ENCODE measurements at places on chromosomes 2 and 18.

- no peak for DNase-seq
Observed at GRCh38 chr2:43798300-43798699, 24.5 kb downstream of the DYNC2LI1 start.

DNA sequence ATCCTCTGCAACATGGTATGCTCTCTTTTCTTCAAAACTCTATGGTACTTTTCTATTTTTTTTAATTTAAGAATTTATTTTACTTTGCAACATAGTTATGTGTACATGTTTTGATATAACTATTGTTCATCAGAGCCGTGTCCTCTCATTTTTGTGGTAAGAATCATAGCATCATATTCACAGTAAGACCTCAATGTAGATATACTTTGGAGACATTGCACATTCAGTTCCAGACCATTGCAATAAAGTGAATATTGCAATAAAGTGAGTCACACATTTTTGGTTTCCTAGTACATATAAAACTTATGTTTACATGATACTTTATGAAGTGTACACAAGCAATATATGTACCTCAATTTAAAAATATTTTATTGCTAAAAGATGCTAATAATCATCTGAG lies 22.7 kb upstream of the LINC00305 start:
- DNase-seq = no peak

DNA sequence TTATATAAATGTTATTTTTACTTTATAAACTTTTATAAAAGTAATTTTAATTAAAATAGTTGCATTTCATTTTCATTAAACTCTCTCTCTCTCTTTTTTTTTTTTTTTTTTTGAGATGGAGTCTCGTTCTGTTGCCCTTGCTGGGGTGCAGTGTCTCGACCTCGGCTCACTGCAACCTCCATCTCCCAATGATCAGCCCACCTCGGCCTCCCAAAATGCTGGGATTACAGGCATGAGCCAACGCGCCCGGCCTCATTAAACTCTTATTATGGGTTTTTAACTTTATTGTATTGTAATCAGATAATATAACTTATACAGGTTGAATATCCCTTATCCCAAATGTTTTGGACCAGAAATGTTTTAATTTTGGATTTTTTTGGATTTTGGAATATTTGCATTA lies 10.9 kb upstream of the NPPC start:
- DNase-seq = no peak

DNA sequence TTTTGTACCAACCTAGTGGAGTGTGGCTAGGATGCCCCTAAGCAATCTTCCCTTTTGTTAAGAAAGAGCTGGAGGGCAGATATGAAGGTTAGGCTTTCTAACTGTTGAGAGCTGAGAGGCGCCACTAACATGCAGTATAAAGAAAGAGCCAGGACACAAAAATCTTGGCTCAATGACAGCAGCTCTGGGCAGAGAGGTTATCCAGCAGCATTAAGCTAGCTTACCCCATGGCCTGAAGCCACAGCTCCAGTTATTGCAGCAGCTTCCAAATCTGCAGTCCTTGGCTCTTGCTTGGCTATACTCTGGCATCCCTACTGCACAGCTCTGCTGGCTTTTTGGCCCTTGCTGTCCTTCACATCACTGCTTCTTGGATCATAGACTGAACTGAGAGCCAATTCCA lies 213.4 kb downstream of the GPD2 start:
- DNase-seq = no peak

DNA sequence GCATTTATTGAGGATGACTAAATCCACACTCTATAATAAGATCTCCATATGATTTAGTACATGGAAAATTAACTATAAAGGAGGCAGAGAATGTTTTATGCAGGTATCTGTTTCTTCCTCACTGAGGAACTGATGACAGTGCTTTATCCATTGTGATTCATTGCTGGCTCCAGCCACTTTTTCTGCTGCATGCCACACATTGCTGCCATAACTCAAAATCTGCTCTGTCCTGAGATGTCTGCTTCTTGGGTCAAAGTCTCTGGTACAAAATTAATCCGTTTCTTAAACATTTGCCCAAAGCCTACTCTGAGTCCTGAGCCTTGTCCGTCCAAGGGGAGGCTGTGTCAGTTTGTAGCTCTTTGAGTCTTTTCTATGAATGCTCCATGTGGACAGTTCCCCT lies 15.5 kb upstream of the ARHGAP28 start:
- no peak for DNase-seq

- DNase-seq = no peak
Observed at GRCh38 chr2:1563084-1563857, 150.0 kb downstream of the TPO start.

DNA sequence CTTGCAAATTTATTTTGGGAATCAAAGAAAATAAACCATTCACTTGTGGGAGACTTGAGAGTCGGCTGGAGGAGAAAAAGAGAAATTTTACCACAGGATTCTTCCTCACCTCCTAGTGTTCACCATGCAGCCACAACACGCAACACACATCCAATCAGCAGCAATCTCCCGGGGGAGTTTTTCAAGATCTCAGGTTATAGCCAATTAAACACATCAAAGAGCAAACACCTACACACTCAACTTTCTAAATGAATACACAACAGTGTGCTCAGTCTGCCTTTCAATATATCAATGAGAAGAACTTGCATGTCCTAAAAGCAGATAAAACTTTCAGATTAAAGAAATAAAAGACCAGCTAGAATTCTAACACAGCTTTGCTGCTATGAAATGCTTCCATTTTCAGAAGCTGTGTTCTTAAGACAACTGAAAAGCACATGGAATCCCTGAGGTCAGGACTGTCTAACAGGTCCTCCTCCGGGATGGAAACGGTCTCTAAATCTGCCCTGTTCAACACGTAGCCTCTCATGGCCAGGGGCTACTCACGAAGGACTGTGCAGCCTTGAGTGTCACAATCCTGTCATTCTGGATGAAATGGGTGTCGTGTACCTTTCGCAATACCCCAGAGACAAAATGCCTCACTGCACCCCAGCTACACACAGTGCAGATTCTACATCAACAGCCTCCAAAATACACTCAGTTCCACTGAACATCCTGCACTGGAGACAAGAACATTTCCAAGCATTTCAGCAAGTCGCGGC lies 84.2 kb downstream of the ZNF516 start:
- no peak for DNase-seq

- no peak for DNase-seq
Observed at GRCh38 chr2:213476641-213477040, 192.4 kb downstream of the SPAG16 start.

DNA sequence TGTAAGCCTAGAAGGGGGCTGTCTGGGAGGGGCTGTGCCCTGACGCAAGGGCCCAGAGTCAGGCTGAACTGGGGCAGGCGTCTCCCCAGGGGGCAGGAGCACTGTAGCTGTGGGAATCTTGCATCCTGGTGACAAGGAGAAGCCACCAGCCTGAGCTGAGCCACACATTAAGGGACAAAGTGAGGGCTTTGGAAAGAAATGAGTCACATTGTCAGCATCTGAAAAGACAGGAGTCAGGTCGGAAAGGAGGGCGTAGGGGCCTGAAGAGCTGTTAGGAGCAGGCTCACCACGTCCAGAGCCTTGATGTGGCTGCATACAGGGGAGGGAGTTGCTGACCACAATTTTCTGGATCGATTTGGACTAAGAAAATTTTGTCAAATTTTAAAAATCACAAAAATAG lies 298.6 kb downstream of the CYP26B1 start:
- DNase-seq = no peak

DNA sequence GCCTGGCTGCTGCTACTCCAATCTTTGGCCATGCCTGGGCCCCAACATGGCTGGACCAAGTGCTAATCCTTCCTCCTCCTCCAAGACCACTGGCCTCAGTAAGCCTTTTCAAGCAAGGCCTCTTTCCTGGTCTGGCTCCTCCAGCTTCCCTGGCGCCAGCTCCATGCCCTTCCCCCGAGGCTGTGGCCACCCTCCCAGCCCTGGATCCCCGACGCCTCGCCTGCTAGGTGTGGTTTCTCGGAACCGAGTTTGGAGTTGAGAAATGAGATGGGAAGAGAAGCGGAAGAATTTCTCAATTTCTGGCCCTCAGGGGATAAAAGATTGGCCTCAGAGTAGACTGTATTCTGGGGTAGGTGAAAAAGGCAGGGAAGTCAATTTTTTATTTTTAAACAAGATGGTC lies 46.4 kb downstream of the ADCY3 start:
- no peak for DNase-seq

DNA sequence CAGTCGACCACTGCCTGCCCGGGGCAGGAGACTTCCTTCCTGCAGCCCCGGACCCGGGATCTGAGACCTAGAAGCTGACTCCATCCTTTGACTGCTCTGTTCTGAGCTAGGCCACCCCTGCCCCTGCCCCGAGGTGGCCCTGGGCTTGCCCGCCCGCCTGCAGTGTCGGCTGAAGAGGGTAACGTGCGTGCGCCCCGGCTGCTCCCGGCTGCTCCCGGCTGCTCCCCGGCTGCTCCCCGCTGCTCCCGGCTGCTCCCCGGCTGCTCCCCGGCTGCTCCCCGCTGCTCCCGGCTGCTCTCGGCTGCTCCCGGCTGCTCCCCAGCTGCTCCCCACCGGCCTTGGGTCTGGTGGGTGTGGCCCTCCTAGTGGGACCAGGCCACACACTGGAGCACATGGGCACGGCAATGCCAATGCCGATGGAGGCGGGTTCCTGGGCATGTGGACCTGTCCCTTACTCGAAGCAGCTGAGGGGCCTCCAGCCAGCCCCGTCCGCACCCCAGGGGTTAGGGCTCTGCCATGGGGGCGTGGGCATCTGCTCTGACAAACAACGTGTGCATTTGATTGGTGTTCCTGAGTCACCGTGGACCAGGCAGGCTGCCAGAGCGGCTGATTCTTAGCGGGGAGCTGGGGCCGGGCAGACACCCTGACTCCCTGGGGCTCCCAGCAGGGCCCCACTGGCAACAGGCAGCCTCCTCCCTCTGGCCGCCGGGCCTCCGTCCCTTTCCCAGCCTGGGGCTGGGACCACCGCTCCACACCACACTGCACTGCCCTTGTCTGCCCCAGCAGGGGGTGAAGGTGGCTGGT lies 2.0 kb upstream of the GAL3ST2 start:
- no peak for DNase-seq

- no peak for DNase-seq
Observed at GRCh38 chr2:127649684-127650040, 3.7 kb downstream of the GPR17 start.

DNA sequence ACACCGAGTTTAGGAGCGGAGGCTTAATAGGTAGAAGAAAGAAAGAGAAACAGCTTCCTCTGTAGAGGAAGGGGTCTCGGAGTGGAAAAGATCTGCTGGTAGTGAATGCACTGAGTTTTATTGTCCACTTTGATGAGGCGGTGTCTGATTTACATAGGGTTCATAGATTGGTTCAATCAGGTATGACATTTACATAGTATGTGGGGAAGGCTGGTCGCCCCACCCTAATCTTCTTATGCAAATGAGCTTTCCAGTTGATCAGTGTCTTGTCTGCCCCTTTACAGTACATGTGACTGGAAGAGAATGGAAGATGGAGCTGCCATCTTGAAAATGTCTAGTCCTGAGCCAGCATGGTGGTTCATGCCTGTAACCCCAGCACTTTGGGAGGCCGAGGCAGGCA lies 19.9 kb upstream of the CNOT11 start:
- no peak for DNase-seq

GRCh38 chr18:6885006-6885481 lies 155.5 kb downstream of the ARHGAP28 start:
- DNase-seq = no peak

DNA sequence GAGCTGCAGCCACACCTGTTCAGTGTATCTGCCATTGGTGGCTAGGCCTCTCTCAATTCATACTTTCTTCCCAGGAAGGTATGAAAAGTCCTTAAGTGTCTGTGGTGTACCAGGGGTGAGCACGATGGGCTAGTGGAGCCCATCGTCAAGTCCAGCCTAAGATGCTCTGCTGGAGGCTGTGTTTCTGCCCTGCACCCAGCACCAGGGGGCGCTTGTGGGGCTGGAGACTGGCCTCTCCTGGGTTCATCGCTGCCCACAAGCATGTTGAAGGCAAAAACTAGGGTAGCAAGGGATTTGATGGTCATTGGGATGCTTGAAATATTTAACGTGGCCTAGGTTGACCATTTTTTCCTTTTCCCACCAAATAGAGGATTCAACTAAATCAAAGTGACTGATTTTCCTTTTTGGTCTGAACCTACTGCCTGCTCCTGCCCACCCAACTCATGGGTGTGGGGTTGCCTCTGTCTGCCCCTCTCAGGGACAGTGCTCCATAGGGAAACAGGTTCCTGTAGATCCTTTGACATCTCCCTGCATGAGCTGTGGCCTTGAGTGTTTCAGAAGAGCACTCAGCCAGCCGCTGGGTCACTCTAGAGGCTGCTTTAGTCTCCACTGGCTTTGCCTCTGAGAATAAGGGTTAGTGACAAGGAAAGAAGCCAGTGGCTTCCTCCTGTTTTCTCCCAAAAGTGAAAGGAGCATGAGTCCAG lies 59.0 kb downstream of the TPGS2 start:
- no peak for DNase-seq
